ENCODE measurements at places on chromosomes 5 and 9.

- no peak for DNase-seq
These were observed 7.6 kb upstream of the CXXC5 start for GRCh38 chr5:139640421-139641115.

DNA sequence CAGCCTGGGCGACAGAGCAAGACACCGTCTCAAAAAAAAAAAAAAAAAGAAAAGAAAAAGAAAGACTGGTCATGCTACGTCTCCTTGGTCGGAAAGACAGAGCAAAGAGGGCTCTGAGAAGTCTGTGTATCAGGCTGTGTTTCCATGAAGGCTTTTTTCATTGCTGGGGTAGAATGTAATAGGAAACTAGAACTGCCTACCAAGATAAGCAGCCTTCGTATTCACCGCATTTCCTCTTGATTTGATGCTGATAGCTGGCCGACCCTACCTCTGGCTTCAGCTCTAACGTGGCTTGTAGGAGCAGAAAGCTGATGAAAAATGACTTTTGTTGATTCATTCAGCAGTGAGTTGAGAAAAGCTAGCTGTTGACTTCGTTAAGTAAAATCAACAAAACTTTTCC lies 17.4 kb downstream of the SLC1A3 start:
- DNase-seq = no peak

- DNase-seq = no peak
These were observed 209.3 kb upstream of the PPP1R2B start for GRCh38 chr5:156640691-156641241.

- DNase-seq = no peak
These were observed 177.9 kb upstream of the PRLR start for GRCh38 chr5:35408146-35408545.

DNA sequence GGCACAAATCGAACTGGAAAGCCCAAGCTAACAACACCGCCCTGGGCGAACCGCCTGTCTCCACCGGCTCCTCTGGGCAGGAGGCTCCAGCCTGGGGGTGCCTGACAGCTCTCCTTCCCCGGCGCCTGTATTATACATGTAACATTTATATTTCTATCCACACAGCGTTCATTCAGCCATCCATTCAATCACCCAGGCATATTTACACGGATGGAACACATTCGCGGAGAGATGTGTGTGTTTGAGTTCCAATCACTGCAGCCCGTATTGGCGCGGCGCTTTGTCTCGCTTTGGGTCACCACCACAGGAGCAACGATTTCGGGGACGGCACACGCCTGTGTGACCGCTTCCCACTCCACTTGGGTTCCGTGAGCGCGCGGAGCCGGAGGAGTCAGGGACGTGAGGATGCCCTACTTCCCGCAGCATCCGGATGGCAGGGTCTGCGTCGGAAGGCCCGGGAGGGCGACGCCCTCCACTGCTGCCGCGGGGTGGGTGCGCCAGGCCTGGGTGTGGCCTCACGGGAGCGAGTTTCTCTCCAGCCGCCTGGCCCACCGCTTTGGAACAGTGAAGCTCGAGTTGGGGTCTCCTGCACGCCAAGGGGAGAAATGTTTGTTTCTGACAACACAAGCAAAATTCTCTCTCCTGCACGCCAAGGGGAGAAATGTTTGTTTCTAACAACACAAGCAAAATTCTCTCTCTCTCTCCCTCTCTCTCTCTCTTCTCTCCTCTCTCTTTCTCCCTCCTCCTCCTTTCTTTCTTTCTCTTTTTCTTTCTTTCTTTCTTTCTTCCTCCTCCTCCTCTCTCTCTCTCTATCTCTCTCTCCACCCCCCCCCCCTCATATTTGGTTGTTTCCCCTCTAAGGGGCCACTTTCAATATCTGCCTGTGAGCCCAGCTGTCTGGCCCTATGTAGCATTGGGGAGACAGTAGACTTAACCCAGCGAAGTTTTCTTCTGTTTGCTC lies 1.1 kb upstream of the SV2C start:
- DNase-seq = no peak

DNA sequence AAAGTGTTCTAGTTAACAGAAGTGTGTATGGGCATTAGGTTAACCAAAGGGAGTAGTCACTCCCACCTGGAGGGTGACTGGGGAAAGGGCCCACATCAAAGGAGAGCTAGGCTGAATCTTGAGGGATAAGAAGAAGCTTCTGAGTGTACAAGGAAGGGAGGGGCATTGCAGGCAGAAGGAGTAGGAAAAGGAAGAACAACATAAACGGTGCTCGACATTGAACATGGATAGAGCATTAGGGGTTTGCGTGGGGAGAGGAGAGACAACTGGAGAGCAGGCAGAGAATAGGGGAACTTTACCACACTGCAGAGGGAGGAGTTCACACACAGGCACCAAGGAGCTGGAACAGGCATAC lies 5.3 kb upstream of the GLRX start:
- DNase-seq = no peak

GRCh38 chr9:137765536-137765935 lies 112.0 kb upstream of the CACNA1B start:
- DNase-seq = no peak

DNA sequence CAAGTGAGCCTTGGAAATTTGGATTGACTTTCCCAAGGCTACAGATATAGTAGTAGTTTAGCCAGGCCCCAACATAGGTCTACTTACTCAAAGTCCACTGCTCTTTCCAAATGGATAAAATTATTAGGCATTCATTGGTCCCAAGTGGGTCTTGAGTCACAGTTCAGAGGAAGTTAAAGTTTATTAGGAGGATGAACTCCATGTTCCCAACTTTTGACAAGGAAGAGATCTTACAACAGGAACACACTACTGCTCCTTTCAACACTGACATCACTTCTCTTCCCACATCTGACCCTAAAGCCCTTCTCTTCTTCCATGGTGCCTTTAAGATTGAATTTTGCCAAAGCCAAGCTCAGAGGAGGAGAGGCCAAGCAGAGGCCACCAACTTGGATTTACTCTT lies 234.5 kb upstream of the TRIM32 start:
- DNase-seq = no peak

DNA sequence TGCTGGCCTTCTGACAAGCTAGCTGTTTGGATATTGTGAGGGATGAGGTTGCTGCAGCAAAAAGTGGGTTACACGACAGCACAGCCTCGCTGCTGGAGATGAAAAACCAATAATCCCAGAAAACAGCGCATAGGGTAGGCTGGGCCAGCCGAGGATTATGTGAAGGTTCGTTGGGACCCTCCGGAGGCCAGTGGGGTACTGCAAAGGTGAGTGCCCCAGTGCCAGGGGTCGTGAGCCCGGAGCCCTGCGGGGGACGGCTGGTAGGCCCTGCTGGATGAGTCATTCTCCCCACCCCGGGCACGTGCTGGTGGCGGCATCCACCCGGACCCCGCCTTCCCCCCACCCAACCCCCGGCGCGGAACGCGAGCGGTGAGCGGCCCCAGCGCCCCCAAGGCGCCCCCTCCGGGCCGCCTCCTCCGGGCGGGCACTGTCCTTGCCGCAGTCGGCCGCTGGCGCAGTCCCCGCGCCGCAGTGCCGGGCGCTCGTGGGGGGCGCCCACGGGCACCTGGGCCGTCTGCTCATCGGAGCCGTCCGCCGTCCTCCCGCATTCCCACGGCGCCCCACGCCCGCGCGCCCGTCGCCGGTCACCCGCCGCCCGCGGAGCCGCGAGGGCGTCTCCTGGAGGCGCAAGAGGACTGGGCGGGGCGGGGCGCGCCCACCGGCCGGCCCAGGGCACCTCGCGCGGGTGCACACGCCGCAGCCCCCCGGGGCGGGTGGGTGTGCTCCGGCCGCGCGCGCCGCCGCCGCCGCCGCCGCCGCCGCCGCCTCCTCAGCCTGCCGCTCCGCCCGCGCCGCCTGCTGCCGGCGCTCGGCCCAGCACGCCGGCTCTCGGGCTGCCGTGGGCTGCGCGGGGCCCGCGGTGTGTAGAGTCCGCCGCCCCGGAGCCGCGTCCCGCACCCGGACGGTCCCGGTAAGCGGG lies at the start of gene PHF24:
TSS of gene PHF24 (plus strand) at position 794 of the 919 bp plus-strand sequence. CDS start 13,014 bp downstream, outside the sequence.
- no peak for DNase-seq

DNA sequence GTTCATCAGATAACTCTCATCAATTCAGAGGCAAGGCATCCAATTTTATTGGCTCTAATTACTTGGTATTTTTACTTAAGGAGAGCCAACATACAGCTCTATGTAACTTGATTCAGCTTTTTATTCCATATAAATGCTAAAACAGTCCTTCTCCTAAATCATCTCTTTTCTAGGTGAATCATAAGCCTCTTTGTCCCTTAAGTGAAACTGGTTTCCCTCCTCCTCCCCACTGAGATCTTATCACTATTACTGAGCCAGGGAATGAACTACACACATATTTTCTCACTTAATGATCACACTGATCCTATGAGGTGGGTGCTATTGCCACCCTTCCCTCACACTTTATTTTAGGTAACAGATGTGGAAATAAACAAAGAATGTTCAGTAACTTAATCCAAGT lies 1143.8 kb downstream of the MAT2B start:
- no peak for DNase-seq

DNA sequence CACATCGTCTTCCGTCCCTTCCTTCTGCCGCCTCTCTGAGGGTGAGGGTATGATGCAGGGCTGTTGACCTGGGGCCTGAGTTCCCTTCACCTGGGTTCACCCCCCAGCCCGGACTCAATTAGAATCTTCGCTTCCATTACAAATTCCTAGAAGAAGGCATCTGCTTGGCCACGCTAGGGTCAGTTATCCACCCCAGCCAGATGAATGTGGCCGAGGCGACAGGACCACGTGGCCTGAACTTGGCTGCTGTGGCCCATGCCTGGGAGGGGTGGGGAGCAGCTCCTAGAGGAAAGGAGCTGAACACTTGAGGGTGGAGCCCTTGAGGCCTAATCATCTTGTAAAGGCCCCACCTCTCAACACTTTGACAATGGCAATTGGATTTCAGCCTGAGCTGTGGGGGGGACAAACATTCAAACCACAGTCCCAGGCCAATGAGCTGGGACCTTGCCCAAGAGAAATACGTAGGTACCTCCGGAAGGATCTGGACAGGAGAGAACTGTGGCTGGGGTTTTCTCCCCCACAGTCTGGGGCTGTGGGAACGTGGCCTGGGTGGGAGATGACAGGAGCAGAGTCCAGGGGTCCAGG lies 90.6 kb upstream of the ADAMTS2 start:
- no peak for DNase-seq

DNA sequence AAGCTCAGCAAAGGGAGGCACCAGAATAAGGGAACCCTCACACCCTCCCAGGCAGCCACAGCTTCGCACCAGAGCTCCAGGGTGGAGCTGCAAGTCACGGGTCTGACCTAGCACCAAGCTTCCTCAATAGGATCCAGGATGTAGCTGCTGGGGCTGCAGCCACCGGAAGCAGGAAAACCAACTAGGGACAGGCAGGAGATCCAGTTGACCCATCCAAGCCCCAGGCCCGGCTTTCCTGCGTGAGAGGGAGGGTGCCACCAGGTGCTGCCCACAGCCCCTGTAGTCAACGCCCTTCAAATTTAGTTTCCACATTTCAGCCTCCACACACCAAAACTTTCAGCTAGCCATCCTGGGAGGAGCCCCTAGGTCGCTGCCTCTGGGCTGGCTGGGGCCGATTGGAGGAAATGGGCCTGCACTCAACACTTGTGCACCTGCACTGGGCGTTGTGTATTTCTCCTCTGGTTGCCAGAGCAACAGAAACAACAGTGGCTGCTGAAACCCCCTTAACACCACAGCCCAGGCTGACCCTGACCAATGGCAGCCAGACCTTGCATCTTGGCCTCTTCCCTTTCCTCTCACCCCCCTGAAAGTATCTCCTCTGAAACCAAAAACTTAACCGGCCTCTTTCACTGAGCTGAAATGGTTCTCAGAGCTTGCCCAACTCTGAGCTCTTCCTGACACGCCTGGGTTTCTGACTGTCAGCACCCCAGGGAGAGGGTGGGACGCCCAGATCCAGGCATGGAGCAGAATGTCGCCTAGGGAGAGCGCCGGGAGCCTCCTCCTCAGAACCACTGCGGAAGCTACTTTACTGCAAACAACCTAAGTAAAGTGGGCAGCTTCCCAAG lies 226.5 kb upstream of the MAP3K1 start:
- DNase-seq = no peak

DNA sequence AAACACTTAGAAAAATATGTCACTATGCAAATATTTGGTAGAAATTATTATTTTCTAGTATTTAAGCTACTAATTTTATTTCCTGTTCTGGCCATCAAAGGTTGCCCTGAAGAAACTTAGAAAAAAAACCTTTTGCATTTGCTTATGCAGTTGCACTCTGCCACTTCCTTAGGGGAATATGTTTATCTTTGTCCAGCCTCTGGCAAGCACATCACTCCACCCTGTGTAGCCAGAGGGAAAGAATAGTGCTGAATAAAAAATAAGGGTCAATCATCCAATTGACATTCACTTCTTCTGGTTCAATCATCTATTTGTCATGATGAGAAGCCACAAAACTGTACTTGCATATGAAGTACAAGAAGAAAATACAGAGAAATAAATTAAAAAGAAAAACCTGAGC lies 72.8 kb downstream of the CETN3 start:
- DNase-seq = no peak

GRCh38 chr5:14174230-14174636 lies 31.1 kb downstream of the TRIO start:
- no peak for DNase-seq

DNA sequence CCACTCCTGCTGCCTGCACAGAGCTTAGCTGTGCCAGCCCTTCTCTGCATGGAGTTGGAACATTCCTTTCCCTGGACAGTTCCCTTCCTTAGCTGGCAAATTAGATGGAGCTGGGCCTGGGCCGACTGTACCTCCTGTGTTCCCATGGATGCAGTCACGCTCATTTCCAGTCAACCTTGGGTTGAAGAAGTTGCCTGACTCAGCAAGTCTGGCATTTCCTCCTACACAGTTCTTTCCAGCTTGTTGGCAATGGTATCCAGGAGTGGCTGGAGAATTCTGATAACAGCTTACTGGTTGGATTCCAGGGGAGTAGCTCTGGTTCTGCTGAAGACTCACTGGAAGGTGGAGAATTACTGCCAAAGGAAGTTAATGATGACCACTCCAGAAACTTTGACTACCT lies 9.2 kb upstream of the TAF1L start:
- peak; percentile 94 for DNase-seq

GRCh38 chr5:171308453-171309275 lies at the start of gene TLX3:
TSS of gene TLX3 (plus strand) at chr5:171309248. CDS start at chr5:171309366, 118 bp downstream.
- peak; percentile 41 for DNase-seq

Measured in foreskin keratinocyte (primary cell).